Activated T-cell treated with anti-CD3 and anti-CD28 coated beads for 4 hours (primary cell): ENCODE measurements at places on chromosomes 3 and 15.

DNA sequence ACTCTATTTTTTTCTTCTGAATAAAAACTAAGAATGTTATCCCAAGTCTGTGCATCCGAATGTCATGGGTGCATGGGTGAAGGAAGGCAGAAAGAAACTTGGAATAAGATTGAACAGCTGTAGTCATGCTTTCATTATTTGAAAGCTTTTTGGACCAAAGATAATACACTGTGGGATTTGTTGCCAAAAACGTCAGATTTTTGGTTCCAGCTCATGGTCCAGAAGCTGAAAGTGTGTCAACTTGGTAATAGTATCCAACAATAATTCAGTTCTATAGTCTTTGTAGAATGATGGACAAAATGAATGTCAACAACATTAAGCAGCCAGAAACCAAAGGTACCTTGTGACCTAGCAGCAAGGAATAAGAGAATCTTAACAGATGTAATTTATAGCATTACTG lies 327.9 kb upstream of the ADAMTS9 start:
- DNase-seq: no peak

- no peak for DNase-seq
Measured at GRCh38 chr3:177538750-177539730, 341.8 kb upstream of the TBL1XR1 start.

DNA sequence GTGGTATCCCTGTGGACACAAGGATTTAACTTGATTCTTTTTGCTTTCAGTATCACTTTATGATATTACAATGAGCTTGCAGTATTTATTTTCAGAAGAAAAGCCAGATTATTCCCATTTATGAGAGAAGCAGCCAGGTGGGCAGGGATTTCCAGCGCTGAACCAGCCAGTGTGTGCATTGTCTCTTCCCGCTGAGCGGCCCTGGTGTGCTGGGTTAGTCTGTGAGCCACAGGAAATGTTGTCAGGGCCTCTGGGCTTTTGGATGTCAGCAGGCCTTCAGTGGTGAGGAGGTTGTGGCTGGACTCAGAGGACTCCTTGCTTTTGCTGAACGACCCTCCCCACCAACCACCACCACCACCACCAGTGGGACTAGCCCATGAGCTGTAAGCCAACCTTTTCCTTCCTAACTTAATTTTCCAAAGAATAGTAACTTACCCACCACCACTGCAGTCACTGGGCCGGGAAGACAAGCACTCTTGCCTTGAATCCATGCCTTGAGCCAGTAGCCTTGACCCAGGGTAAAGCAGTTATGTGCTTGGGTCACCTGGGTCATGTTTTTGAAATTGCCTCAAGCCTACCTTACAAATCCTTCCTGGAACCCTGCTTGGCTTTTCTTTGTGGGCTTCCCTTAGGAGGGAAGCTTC lies 33.1 kb downstream of the FLNB start:
- DNase-seq: no peak

GRCh38 chr3:5799398-5799797 lies 611.9 kb downstream of the EDEM1 start:
- DNase-seq: no peak

DNA sequence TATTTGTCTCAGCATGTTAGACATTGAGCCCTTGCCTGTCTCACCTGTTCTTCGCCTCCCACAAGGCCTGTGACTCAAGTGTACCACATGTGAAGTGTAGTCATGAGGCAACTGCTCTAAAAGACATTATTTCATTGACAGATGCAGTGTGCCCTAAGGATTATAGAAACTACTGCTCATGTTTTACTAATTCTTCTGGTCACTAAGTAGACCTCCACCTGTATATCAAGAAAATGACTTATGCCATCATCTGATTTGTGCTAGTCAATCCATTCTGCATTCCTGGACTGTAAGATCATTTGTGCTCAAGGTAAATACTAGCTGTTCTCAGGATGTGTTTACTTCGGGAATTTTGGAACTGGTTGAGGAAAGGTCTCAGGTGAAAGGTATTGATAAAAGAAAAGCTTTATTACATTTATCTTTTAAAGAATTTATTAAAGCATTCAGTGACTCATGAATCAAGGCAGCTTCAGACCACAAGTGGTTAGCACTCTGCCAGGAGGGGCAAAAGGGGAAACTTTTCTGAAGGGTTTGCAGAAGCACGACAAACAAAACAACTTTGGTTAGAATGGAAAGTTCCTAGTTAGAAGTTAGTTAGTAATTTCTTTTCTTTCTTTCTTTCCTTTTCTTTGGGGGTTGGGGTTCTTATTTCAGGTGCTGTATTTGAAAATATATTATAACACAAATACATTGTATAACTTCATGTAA lies 465.3 kb upstream of the CBLB start:
- peak; percentile 47 for DNase-seq

- no peak for DNase-seq
Measured at GRCh38 chr3:170517242-170517945, 68.5 kb downstream of the SLC7A14 start.

GRCh38 chr3:190086191-190086590 lies 34.5 kb downstream of the P3H2 start:
- DNase-seq: no peak

- no peak for DNase-seq
Measured at GRCh38 chr15:100114571-100114970, 227.2 kb downstream of the ADAMTS17 start.

GRCh38 chr15:28930476-28931291 lies 44.9 kb downstream of the APBA2 start:
- no peak for DNase-seq

- DNase-seq: no peak
Measured at GRCh38 chr3:110575702-110576101, 495.9 kb upstream of the NECTIN3 start.

DNA sequence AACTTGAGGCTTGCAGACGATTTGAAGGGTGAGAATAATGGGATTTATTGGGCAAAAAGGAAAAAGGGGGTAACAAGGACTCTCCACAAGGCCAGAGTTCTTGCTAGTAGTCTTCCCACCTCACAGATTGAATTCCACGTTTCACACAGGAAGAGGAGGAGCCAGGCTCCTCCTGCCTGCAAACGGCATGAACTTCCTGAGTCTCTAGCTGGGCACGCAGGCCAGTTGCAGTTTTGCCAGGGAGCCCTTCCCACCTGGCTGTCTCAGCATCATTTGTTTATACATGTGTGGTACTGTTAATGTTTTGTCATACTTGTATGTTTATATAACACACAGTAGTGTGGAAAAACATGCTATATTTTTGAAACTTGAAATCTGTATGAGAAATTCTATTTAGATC lies 155.0 kb downstream of the NLGN1 start:
- no peak for DNase-seq

- DNase-seq: peak; percentile 72
Measured at GRCh38 chr15:70492240-70493177, 270.8 kb downstream of the UACA start.

DNA sequence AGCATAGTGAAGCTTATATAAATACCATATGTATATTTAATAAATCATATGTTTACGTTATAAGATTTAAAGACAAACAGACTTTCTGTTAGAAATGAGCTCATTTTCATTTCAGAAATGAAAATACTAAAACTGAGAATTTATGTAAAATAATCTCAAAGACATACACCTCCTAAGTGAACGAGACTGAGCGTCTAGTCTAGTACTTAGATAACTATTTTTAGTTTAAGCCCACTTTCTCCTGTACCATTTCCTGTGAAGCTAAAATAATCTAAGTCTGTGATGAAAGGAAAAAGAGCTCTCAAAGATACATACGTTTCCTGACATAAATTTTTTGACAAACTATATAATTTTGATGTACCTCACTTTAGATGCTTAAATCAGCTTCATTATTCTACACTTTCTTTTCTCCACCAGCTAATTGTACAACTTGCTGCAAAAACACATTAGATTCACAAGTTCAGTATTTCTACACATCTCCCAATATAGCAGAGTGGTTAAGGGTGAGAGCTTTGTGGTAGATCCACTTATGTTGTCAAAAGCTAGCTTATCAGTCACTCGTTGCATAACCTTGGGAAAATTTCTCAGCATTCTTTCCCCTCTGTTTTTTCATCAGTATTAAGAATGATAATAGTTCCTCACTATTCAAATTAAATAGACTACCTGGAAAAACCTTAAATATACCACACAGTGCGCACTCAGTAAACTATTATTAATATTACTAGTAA lies 703.0 kb downstream of the PLOD2 start:
- DNase-seq: no peak

- DNase-seq: no peak
Measured at GRCh38 chr3:102004561-102004960, 155.2 kb downstream of the NFKBIZ start.

GRCh38 chr15:78131295-78132061 lies at the start of gene CIB2:
CIB2 (minus strand) TSS chr15:78131445; CDS start chr15:78131215, 230 bp downstream.
- peak; percentile 65 for DNase-seq

- no peak for DNase-seq
Measured at GRCh38 chr3:169118666-169119370, 544.7 kb downstream of the MECOM start.

DNA sequence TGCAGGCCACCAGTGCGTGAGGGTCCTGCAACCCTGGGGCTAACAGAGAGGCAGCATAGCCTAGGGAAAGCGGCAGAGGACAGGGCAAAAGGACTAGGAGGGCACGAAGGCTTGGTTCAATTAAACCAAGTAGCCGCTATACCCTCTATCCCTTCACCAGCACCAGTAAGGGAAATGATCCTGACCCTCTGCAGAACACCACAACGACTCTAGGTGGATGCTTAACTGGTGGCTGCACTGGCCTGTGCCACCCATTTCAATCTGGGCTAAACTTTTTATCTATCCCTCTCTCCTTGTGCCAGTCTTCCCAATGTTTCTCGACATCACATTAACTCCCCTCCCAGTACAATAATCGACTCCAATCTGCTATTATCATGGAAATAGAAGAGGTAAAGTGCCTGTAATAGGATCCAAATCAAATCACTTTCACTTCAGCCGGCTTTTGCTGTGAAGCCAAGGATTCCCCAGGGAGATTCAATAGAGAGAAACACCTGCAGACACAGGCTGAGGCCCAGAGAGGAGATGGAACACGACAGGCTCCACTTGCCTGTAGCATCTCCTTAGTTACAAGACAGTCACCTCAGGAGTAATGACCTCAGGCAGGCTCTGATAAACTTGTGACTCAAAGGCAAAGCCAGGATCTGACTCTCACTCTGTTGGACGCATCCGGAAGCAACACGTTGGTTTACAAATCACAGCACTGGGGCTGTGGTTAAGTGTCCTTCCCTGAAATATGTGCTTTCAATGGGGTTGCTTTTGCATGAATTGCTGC lies 791.6 kb upstream of the ARRDC4 start:
- DNase-seq: no peak

GRCh38 chr3:128426128-128426921 lies 40.4 kb downstream of the DNAJB8 start:
- DNase-seq: peak; percentile 36

- no peak for DNase-seq
Measured at GRCh38 chr3:136856665-136857064, 5.3 kb upstream of the NCK1 start.

DNA sequence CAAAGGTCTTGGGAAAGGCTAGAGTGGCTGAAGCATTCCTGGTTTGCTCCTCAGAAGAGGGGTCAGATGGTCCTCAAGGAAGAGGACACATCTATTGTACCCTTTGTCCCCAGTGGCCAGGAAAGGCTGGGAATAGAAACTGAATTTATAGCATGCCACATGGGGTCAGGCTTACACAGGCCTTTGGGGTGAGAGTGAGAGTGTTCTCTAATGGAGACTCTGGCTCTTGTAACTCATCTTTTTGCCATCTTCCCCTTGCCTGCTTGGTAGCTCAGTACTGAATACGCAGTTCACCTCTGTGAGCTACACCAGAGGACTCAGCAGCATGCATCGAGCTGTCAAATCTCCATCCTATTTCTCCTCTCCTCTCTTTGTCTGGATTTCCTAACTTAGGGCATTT lies 87.5 kb downstream of the ATP2B2 start:
- no peak for DNase-seq

DNA sequence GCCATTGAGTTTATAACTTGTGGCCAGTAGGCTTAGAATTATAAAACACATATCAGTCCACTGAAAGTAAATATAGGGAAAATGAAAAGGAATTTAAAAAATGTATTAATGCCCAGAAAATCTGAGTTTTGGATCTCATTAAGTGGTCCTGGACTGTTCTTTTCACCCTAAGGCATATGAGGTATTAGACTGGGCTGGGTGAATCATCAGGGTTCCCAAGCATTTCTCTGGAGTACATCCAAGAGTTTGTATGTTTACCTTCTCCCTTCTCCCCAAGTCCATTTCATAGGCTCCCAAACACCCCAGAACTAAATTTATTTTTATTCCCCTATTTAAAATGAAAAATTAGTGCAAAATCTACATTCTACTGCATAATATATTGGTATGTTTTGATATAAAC lies 31.9 kb upstream of the SPTSSB start:
- no peak for DNase-seq

DNA sequence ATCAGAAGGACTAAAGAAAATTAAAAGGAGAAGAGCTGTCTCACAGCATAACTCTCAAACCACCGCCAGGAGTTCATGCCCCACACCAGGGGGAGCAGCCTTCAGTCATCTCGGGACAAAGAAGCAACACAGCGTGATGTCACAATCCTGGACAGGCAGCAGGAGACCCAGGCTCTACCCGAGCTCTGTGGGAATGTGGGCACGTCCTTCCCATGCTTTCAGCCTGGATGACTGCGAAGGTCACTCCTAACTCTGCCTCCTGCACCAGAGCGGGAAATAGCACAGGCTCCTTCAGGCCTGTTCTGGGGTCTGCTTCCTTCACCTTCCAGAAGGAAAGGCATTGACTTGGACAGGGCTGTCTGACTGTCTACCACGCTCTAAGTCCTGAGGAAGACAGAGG lies 31.3 kb downstream of the NOX5 start:
- DNase-seq: no peak

DNA sequence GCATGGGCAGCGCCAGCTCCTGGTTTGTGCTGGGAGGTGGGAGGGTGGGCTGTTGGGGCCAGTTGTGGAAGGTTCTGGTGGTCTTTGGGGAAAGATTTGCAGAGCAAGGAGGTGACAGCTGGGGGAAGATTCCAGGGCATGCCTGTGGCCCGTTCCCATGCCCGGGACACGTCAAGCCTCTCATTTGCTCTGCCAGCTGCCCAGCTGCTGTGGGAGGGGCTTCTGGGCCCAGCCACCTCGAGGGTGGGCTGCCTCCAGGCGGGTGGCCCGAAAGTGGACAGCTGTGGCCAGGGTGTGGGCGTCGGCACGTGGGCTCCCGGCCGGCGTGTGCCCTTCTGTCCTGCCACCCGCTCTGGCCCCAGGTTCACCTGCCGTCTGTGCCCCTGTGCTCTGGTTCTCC lies 17.2 kb downstream of the PLXNA1 start:
- DNase-seq: no peak

GRCh38 chr3:76040946-76041345 lies 255.6 kb upstream of the ZNF717 start:
- no peak for DNase-seq

DNA sequence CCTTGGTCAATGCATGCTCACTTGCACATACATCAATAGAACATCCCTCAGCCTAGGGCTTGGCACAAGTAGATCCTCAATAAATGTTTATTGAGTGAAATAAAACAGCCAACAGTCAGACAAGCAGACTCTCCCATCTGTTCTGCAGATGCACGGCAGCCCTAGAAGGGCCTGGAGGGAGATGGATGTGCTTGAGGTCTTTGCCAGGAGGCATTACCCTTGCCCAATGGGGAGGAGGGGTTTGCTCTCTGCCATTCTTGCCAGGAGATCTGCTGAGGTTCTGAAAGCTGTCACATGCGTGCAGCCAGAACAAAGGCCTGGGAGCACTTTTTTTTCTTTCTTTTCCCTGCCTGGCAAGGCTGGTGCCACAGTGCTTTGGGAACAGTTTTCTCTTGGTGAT lies 349.3 kb upstream of the THRB start:
- no peak for DNase-seq
